ENCODE measurements at places on chromosomes 4 and X. TPM values are rescaled to one million over a fixed set of nuclear protein-coding genes. Genes with fewer than 3 reads are reported as not detected.

DNA sequence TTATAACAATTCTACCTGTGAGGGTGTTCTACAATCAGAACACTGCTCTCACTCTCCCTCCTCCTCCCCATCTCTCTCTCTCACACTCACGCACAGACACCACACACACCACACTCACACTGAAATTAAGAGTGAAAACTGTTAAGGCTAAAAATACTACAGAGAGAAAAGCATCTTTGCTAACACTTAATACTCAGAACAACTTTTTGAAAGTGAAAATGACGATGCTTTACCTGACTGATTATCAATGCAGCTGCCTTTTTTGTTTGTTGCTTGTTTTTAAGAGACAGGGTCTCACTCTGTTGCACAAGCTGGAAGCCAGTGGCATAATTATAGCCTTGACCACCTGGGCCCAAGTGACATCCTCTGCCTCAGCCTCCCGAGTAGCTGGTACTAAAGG lies 222.4 kb downstream of the APBB2 start:
- no peak for DNase-seq
- no peaks in the 10 kb centered on the region for H3K36me3 ChIP-seq
- H3K27me3 ChIP-seq = no peaks in the 10 kb centered on the region
- H3K4me1 ChIP-seq = no peaks in the 10 kb centered on the region

The GRIA3 gene
- total RNA-seq = 0.82 TPM

- DNase-seq = no peak
- H3K36me3 ChIP-seq = no peaks in the 10 kb centered on the region
- no peak overlapping the region for H3K27ac ChIP-seq
- H3K27me3 ChIP-seq = no peaks in the 10 kb centered on the region
Observed at GRCh38 chr4:101515566-101515965, 168.2 kb upstream of the PPP3CA start.

DNA sequence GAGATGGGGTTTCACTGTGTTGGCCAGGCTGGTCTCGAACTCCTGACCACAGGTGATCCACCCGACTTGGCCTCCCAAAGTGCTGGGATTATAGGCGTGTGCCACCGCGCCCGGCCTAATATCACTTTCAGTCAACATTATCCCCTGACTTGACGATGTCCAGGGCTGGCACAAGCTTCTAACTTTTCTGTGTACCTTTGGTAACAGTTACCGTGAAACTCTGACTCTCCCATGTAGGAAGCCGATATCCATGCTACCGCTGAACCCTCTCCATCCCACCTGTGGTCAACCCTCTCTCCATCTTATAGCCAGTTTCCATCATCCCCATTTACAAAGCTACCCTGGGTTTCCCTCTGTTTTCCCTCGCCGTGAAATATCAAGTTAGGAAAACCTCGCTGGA lies 77.5 kb downstream of the CRLF2 start:
- DNase-seq = no peak
- no peaks in the 10 kb centered on the region for H3K27me3 ChIP-seq
- no peaks in the 10 kb centered on the region for H3K36me3 ChIP-seq
- no peak overlapping the region for H3K27ac ChIP-seq
- H3K4me3 ChIP-seq = no peak overlapping the region

DNA sequence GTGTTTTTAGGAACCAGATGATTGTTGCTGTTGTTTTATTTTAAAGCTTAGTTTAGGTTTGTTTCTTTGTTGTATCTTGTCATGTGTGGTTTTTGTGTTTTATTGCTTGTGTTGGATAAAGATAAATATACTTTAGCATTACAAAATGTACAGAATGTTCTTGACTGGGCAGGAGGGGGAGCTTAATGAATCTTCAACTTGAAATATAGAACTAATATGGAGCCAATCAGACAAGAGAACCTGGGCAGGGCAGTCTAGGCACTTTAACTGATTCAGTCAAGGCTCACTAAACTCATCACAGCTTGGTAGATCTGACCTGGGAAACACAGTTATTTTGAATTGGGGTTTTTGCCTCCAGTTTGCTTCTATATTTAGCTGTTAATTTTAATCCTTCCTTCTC lies 304.2 kb downstream of the ARHGAP24 start:
- no peak overlapping the region for H3K4me3 ChIP-seq
- H3K4me1 ChIP-seq = no peaks in the 10 kb centered on the region
- H3K27ac ChIP-seq = no peak overlapping the region
- no peaks in the 10 kb centered on the region for H3K27me3 ChIP-seq

DNA sequence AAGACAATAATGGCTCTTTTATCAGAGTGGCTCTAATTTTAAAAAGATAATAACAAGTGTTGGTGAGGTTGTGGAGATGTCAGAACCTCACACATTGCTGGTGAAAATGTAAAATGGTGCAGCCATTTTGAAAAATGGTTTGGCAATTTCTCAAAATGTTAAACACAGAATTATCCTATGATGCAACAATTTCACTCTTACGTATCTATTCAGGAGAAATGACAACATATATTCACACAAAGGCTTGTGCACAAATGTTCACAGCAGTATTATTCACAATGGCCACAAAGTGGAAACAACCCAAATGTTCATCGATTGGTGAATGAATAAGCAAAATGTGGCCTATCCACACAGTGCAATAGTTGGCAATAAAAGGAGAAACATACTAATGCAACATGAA lies 24.7 kb downstream of the ENPP6 start:
- no peak overlapping the region for H3K27ac ChIP-seq
- DNase-seq = no peak
- no peak overlapping the region for H3K4me3 ChIP-seq
- H3K4me1 ChIP-seq = no peaks in the 10 kb centered on the region
- no peaks in the 10 kb centered on the region for H3K36me3 ChIP-seq

GRCh38 chr4:150381609-150382008 lies 200.3 kb upstream of the MAB21L2 start:
- no peaks in the 10 kb centered on the region for H3K27me3 ChIP-seq
- no peak overlapping the region for H3K27ac ChIP-seq
- H3K4me1 ChIP-seq = no peaks in the 10 kb centered on the region
- no peak overlapping the region for H3K4me3 ChIP-seq

DNA sequence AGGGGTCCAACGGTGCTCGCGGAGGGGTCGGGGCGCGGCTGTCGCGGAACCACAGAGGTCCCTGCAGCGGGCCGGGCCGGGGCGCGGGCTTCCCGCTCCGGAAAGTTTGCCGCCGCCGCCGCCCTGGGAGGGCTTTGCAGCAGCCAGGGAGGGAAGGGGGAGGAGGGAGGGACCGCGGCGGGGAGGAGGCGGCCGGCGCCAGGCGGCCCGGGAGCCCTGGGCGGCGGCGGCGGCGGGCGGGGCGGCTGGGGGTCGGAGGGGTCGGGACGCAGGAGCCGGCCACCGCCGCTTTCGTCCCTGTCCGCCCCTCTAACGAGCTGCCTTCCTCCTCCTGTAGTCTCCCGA lies 375 bp downstream of the FGFR3 start:
- no peak for DNase-seq
- peaks cover 67% of the 10 kb centered on the region for H3K27me3 ChIP-seq
- H3K27ac ChIP-seq = no peak overlapping the region
- no peaks in the 10 kb centered on the region for H3K4me1 ChIP-seq

DNA sequence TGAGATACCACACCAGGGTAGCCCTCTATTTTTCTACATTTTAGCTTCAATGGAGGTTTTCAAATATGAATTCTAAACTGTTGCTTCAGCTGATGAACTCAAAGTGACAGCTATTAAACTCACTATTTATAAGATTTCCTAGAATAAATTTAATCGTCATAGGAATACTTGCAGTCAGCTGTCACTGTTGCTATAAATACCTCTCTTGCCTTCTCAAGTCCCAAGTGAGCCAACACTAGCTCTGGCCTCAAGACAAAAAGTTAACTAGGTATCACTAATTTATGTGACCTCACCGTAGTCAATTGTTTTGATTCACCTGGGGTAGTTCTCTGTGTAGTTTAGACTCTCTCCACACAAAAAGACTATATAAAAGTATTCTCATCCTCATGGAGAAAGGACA lies 34.3 kb upstream of the PROM1 start:
- no peaks in the 10 kb centered on the region for H3K36me3 ChIP-seq
- no peak for DNase-seq
- H3K27ac ChIP-seq = no peak overlapping the region
- no peak overlapping the region for H3K4me3 ChIP-seq
- H3K27me3 ChIP-seq = peaks cover 25% of the 10 kb centered on the region

The STOX2 gene
- not detected for total RNA-seq

GRCh38 chr4:169660929-169661328 lies 40.6 kb downstream of the CLCN3 start:
- DNase-seq = no peak
- no peaks in the 10 kb centered on the region for H3K4me1 ChIP-seq
- H3K36me3 ChIP-seq = peaks cover 3% of the 10 kb centered on the region
- H3K27ac ChIP-seq = no peak overlapping the region

DNA sequence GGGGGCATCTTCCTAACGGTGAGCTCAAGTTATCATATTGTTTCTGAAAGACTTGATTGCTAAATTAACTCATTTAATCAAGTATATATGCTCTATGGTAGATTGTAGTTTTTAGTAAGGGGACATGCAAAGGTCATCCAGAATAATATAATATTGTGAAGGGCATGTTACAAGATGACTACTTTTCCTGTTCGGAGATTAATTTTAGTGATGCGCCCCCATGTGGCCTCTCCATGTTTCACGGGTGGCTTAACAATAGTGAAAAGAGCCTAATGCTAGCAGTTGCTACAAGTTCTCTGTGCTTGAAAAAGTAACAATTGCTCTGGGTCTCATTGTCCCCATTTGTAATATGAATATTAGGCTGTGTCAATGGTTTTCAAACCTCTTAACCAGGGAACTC lies 12.2 kb downstream of the SMPX start:
- DNase-seq = peak; percentile 35
- no peaks in the 10 kb centered on the region for H3K36me3 ChIP-seq
- no peak overlapping the region for H3K4me3 ChIP-seq
- no peak overlapping the region for H3K27ac ChIP-seq

GRCh38 chr4:140963883-140964282 lies 169.4 kb downstream of the RNF150 start:
- DNase-seq = no peak
- H3K4me1 ChIP-seq = no peaks in the 10 kb centered on the region
- H3K27me3 ChIP-seq = no peaks in the 10 kb centered on the region
- H3K27ac ChIP-seq = no peak overlapping the region
- H3K4me3 ChIP-seq = no peak overlapping the region

The CCDC158 gene
- total RNA-seq = not detected

- no peak for DNase-seq
- H3K4me1 ChIP-seq = peaks cover 20% of the 10 kb centered on the region
- H3K4me3 ChIP-seq = no peak overlapping the region
- no peaks in the 10 kb centered on the region for H3K36me3 ChIP-seq
- no peak overlapping the region for H3K27ac ChIP-seq
Observed at GRCh38 chr4:122434285-122434684, 22.2 kb downstream of the IL2 start.

DNA sequence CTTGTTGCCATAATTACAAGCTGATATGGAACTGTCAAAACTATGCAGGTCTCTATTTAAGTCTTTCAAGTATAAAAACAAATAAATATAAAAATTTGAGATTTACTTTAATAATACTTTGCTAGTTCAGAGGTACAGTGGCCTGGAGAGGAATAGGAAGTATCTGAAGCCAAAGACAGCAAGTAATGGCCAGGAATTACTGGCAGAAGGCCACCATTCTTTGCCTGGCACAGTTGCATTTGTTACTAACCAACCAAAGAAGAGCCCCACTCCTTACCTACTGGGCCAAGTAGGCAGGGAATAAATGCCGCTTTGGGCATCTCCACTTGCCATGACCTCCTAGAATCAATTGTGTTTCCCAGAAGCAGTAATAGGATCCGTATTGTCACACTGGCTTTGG lies 13.8 kb upstream of the ADAMTS3 start:
- H3K4me1 ChIP-seq = no peaks in the 10 kb centered on the region
- H3K4me3 ChIP-seq = no peak overlapping the region
- no peak overlapping the region for H3K27ac ChIP-seq
- no peaks in the 10 kb centered on the region for H3K36me3 ChIP-seq

DNA sequence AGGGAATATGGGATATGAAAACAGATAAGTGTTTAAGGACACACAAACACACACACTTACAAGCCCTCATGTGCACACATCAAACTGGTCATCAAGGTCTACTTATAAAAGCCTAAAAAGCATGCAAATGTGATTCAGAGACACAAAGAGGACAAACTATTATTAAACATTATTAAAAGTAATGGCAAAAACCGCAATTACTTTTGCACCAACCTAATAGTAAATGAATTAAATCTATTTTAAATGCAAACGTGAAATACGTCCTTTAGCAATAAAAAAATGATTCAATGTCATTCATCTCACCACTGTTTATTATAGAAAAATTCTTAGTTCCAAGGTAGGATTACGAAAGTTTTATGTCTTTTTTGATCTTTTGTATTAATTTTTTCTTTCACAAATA lies 91.1 kb upstream of the ARMCX2 start:
- no peak for DNase-seq
- H3K4me1 ChIP-seq = no peaks in the 10 kb centered on the region
- H3K4me3 ChIP-seq = no peak overlapping the region
- H3K27me3 ChIP-seq = no peaks in the 10 kb centered on the region

DNA sequence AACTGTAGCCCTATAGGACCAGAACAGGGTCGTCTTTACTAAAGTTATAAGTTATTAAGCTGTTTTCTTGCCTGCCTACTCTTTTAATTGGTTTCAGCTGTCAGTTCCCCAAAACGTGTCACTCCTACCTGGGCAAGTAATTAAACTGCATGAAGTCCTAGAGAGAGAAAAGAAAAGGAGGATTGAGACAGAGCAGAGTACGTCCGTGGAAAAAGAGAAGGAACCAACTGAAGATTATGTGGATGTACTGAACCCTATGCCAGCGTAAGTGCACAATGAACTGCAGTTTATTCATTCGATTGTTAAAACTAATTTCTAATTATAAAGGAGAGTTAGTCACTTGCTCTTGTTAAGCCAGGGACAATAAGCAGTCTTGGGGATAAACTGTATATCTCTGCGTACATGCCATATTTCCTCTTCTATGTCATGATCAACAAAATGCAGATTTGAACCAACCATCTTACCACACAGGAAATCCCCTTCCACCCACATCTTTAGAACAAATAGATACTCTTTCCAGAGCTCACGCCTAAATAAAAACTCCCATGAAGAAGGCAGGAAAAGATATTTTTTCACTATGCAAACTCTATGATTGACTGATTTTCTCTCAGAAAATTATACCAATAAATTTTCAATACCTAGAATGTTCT lies 22.8 kb downstream of the STAP1 start:
- H3K27me3 ChIP-seq = no peaks in the 10 kb centered on the region
- DNase-seq = peak; percentile 18
- H3K27ac ChIP-seq = no peak overlapping the region
- no peaks in the 10 kb centered on the region for H3K36me3 ChIP-seq
- H3K4me3 ChIP-seq = no peak overlapping the region
- H3K4me1 ChIP-seq = peaks cover 15% of the 10 kb centered on the region

All from T-cell (primary cell).